Hindlimb muscle (tissue), 1 donor: ENCODE measurements at places on chromosomes 12 and 14. TPM values are rescaled to one million over a fixed set of nuclear protein-coding genes. Genes with fewer than 3 reads are reported as not detected.

GRCh38 chr14:24339284-24340151 lies at the start of gene RIPK3:
TSS of gene RIPK3 (minus strand) at chr14:24339991. CDS start at chr14:24339826, 165 bp downstream.
- no peak for DNase-seq

The RNASE7 gene
- polyA plus RNA-seq, result 0.14 TPM

DNA sequence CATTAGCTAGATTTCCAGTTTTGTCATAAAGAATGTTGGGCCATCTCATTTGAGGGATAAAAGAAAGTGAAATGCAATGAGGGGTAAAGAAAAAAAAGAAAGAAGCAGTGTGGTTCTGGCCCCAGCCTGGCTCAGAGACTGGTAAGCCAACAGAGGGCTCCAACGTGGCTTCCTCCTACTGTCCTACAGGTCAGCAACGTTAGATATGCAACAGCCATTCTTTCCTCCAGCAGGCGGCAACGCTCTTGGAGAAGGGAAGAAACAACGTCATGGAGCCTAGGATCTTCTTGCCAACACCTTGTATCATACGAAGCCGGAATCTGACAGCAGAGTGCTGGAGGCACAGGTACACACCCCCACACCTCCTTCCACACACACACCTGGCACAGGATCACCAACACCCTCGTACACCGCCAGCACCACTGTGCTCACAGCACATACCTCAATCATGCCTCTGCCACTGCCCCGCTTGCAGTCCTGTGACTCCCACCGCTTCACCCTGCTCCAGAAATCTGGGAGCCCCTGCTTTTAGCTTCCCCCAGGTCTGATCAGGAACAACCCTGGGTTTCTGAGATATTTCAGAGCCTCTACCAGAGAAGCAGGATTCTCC lies 102.8 kb downstream of the RPAP3 start:
- no peak for DNase-seq

DNA sequence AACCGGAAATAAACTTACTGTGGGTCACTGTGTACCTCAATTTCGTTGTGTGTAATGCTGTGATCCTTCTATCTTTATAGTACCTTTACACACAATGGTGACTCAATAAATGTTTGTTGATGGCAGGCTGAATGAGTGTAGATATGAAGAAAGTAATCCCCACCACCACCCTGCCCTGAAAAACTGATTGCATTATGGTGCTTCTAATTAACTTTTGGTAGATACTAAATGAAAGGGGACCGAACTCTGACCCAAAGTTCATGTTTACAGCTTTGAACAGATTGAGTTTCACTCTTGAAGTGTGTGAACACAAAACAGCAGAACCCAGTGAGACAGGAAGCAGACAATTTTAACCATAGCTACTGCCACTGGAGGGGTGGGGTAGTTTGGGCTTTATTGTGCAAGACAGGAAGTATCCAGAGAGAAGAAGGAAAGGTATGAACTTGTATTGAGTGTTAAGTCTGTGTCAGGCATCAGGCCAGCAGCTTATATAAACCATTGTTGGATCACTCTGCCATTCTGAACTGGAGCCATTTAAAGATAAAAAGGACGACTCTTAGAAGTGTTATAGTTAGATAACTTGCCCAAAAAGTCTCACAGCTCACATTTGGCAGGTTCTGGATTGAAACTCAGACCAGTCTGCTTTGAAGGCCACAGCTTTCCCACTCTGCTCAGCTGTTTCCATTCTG lies 197.0 kb upstream of the AMIGO2 start:
- DNase-seq, result no peak

- no peak for DNase-seq
Measured at GRCh38 chr12:3892631-3893030, 19.4 kb upstream of the PARP11 start.

DNA sequence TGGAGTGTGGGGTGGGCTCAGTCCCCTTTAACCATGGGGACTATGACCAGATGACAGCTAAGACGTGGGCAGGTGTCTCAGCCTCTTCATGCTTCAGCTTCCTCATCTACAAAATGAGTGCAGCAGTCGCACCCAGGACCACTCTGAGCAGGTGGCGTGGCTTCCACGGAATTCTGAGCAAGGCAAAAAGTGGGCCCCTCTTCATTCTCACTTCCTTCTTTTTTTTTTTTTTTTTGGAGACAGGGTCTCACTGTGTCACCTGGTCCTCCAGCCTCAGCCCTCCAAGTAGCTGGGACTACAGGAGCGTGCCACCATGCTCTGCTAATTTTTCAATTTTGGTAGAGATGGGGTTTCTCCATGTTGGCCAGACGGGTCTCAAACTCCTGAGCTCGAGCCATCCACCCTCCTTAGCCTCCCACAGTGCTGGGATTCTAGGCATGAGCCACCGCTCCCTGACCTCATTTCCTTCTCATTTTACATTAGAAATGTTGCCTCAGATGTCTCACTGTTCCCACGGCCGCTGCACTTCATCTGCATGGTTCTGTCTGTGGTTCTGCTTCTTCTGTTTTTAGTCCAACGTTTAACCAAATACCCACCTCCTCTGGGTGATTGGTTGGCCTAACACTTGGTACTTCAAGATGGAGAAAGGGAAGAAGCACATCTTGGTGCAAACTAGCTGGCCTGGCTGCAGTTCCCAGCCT lies 41.3 kb upstream of the BCL7A start:
- DNase-seq, result no peak

DNA sequence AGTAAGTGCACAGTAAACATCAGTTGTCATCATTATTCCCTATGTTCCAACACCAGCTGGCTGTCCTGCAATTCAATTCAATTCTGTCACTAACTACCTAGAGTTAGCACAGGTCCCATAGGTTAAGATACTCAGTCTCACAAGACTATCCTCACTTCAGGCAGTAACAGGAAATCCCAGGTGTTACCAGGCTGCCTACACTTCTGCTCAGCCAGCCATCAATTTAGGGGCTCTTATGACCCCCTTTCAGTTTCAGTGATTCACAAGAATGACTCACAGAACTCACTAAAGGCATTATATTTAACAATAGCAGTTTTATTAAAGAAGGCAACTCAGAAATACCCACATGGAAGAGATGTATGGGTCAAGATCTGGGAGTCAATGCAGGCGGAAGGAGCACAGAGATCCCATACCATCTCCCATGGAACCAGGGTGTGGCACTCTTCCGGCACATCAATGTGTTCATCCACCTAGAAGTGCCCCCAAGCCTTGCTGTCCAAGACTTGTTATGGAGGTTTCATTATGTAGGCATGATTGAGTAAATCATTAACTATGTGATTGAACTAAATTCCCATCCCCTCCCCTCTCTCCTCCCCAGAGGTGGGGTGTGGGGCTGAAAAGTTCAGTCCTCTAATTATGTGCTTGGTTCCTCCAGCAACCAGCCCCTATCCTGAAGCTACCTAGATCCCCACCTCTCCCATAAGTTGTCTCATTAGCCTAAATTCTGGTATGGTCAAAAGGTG lies 120.8 kb upstream of the WSCD2 start:
- DNase-seq, result no peak

GRCh38 chr12:92369636-92370035 lies 224.0 kb upstream of the BTG1 start:
- DNase-seq, result no peak

- DNase-seq, result no peak
Measured at GRCh38 chr12:11618046-11618445, 31.4 kb upstream of the ETV6 start.

The GALNT8 gene
- 4.4 TPM for polyA plus RNA-seq

DNA sequence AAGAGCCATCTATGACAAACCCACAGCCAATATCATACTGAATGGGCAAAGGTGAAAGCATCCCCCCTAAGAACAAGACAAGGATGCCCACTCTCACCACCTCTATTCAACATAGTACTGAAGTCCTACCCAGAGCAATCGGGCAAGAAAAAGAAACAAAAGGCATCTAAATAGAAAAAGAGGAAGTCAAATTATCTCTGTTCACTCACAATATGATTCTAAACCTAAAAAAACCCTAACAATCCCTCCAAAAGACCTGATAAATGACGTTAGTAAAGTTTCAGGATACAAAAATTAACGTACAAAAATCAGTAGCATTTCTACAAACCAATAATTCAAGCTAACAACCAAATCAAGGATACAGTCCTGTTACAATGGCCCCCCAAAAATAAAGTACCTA lies 26.9 kb downstream of the MDM1 start:
- no peak for DNase-seq

DNA sequence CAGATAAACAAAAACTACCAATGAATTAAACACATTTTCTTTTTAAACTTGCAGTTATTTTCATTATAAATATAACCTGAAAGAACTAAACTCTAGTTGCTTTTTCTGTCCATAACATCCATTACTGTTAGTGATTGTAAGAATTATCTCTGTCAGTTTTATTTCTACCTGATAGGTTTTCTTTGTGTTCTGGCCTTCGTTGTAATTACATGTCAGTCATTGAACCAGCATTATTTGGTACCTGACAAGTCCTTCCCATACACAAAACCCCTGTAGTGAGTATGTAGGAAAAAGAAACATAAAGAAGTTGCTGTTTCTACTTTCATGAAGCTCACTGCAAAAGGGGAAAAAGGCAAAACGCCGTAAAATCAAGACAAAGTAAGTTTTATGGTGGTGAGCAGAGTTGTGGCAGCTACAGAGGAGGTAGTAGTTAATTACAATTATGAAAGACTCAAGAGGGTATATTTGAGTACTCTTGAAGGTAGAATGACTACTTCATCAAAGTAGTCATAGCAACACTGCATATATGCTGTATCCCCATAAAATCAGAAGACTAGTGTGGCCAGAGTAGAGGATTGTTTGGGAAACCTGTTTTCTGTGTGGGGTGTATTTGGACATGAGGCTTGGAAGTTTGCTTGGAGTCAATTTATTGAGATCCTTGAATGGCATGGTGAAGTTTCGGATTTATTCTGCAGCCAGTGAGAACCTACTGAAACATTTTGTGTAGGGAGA lies 102.8 kb downstream of the SLC5A8 start:
- no peak for DNase-seq

- DNase-seq, result no peak
Measured at GRCh38 chr12:31765931-31766330, 37.1 kb upstream of the AMN1 start.

GRCh38 chr12:47863985-47864384 lies 40.8 kb downstream of the VDR start:
- DNase-seq, result no peak

DNA sequence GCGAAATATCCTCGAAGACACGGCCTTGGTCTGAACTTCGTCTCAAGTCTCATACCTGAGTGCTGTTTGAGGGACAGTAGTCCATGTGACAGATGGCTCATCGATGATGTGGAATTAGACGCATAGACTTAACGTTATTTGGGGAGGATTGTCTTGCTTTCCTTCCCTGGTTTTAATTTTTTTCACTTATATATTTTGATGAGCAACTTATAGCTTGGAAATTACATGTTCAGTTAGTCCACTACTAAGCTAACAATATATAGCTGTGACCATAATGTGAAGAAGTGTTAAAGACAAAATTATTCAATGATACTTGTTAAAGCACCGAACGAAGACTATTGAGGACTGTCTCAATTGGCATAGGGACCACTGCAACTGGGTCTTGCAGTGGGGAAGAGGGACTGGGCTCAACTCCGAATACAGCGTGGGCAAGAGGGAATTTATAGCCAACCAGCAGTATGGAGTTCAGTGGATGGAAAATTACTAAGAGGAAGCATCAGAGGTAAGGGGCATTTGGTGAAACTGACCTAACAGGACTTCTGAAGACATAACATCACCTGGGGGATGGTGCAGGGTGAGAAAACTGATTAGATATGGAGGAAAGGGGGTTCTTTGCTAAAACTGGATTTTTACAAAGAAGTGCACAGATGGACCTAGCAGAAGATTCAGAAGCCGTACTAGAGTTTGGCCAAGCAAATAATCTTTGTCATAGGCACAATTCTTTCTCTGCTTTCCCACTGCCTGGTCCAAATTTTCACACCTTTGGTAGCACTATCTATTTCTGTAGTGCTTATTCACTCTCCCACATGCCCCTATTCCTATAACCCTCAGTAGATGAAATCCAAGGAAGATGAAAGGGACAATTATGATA lies 910 bp upstream of the TM7SF3 start:
- no peak for DNase-seq

GRCh38 chr12:95633049-95633731 lies 81.9 kb upstream of the USP44 start:
- no peak for DNase-seq

DNA sequence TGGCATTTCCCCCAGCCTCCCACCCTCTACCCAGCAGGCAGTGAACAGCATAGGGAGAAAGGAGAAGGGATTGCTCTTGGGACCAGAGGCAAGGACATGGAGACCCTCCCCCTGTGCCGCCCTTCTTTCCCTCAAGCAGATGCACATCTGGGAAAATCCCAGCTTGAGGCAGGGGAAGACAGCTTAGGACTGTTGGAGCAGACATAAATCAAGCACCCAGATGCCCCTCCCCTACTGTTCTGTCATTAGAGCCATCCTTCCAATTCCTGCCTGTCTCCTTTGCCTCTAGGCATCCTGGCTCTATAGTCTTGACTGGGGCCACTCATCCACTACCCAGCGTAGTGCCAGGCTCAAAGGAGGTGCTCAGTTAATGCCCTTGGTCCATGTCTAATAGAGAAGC lies 7.5 kb upstream of the CISTR start:
- DNase-seq, result no peak

- no peak for DNase-seq
Measured at GRCh38 chr12:51262758-51263177, 7.4 kb downstream of the SMAGP start.

GRCh38 chr14:53183056-53183455 lies 29.9 kb upstream of the DDHD1 start:
- no peak for DNase-seq

DNA sequence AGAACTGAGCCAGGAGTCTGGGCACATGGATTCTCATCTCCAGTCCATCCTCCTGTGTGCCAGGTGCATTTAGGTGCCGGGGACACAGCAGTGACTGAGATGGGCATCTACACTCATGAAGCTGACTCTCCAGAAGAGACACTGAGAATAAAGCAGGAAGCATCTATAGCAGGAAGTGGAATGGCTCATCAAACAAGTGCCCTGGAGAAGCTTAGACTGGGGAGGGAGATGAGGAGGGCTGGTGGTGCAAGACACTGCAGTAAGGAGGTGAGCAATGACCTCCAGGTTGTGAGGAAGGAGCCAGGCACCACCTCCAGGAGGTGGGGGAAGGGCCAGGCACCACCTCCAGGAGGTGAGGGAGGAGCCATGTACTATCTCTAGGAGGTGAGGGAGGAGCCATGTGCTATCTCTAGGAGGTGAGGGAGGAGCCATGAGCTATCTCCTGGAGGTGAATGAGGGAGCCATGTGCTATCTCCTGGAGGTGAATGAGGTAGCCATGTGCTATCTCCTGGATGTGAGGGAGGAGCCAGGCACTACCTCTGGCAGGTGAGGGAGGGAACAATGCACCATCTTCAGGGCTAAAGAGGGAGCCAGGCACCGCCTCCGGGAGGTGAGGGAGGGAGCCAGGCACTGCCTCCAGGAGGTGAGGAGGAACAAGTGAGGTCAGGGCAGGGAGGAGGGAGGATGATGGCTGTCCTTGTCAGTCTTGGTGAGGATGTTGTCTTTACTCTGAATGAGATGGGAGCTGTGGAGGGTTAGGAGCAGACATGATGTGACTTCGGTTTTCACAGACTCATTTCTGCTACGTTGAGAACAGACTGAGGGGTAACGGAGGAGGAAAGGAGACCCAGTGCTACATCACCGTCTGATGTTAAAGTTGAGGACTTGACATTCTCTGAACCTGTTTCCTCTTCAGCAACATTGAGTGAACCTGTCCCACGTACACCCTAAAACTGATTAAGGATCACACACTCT lies 961.9 kb upstream of the TMEM132C start:
- DNase-seq, result no peak
